ENCODE measurements at places on chromosomes 11 and 22.

DNA sequence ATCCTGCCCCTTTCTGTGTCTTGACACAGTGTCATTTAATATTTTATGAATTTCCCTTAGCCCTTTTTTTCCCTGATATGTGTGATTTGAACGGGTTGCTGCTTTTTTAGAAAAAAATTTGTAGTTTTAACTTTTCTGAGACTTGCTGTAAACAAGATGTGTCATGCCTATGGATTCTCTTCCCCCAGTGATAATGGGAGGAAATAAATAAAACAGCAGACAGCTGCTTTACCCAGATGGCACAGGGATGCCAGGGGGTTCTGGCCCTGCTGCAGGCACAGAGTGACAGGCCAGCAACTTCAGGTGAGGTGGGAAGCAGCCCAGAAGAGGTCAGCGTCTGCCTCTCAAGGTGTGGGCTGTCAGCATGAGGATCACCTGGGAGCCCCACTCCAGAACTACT lies 266.9 kb downstream of the KIRREL3 start:
- DNase-seq, result no peak

DNA sequence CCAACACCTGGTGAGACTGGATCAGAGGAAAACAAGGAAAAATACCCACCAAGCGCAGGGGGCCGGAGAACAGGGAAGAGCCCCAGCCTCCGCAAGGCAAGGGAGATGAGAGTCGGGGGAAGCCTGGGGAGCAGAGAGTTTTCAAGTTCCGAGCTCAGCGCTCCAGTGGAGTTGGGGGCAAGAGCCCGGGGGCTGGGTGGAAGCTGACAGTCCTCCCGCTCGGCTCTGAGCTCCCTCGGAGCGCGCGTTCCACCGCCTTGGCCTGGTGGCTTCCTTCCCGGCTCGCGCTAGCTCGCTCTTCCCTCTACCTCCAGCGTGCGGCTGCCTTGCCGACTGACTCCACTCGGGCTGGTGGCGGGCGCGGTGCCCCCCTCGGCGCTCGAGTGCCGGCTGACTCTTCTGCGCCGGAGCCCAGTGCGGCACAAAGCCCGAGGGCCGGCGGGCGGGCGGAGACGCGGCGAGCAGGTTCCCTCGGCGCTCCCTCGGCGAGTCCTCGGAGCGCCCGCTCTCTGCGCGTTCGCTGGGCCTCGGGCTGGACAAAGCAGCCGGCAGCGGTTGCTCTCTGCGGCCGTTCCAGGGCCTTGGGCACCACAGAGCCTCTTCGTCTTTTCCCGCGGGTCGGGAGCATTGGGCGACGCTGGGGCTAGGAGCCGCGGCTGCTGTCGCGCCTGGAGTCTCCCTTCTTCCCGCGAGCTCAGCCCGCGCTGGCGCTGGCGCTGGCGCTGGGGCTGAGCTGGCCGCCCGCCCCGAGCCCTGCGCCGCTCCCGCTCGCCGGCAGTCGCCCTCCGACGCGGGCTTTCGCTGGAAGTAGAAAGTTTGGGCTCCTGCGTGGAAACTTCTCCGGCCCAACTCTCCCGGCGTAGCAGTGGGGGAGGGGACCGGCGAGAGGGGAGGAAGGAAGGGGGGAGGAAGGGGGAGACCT lies 1.0 kb downstream of the PAX6 start:
- DNase-seq, result no peak

- no peak for DNase-seq
Observed at GRCh38 chr22:24414523-24414922, 12.9 kb upstream of the ADORA2A start.

DNA sequence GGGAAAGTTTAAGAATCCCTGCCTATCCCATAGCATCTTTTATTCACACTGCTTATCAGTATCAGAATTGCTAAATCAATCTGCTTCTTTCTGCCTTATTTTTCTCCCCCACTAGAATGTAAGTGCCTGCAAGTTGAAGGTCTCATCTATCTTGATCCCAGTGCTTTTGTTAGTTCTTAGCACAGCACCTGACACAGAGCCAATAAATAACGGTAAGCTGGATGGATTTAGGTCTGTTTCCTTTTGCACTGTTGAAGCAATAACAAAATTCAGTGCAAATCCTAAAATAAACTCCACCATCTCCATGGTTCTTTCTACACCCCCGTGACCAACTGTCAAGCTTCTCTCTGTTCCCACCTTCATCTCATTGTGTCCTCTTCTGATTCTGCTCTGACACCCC lies 36.7 kb upstream of the CD44 start:
- DNase-seq, result no peak

DNA sequence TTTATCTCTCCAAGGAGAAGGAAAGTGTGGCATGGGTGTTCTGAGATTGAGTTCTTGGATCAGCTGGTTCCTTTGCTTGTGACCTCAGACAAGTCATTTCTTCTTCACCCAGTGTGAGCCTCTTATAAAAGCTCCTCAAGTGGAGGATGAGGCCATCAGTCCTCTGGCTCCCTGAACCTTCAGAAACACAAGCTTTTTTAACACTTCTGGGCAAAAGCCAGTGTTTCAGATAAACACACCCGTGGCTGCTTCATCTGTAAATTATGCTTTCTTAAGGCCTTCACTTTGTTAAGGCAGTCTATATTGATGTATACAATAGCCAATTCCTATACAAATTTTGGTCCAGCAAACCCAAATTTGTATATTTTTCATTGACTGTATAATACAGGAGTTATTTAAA lies 179.9 kb downstream of the DBX1 start:
- DNase-seq, result no peak

DNA sequence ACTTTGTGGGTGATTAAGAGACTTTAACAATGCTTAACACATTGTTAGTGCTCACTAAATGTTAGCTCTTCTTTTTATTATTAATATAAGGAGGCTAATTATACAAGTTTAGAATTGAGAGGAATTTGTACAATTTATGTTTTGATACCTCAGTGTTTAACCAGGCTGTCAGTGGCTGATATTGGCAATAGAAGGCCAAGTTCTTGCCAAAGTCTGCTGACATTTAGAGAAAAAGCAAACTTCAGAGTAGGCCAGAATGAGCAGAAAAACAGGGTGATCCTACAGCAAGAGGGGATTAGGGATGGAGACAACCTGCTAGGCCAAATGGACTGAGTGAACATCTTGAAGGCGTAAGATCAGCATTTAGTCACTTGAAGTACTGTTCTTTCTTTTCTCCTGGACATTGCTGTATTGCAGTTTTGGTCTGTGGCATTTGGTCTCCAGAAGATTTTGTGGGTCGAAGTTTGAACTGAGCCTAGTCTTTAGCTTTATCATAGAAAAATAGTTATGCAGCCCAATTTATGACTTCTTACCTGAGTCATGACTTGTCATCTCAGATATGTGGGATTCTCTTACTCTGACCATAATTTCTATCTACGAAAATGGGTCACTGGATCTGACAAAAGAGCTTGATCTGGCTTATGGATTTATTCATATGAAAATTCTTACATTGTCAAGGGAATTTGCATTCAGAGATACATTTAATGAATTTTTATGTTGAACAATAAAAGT lies 9.0 kb downstream of the TRIM44 start:
- no peak for DNase-seq
